SW 1271 (cell line): ENCODE measurements at places on chromosomes 1 and 21.

- no peak for DNase-seq
Observed at GRCh38 chr1:74652711-74653139, 20.9 kb downstream of the ERICH3 start.

DNA sequence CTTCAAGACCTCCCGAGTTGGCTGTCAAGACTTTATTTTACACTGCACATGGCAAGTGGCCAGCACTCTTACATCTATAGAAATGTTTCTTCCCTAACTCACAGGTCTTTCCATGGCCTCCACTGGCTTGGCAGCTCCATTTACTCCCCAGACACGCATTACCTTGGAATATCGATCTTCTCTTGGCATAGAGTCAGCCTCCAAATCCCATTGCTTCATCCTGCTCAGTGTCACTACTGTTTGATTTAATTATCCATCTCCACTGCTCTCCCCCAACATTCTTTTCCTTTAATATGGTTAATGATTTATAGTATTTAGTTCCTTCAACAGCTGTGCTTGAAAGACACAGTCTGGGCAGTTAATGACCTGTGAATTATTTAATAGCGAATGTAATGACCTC lies 241.2 kb upstream of the MAP1LC3C start:
- DNase-seq: no peak

DNA sequence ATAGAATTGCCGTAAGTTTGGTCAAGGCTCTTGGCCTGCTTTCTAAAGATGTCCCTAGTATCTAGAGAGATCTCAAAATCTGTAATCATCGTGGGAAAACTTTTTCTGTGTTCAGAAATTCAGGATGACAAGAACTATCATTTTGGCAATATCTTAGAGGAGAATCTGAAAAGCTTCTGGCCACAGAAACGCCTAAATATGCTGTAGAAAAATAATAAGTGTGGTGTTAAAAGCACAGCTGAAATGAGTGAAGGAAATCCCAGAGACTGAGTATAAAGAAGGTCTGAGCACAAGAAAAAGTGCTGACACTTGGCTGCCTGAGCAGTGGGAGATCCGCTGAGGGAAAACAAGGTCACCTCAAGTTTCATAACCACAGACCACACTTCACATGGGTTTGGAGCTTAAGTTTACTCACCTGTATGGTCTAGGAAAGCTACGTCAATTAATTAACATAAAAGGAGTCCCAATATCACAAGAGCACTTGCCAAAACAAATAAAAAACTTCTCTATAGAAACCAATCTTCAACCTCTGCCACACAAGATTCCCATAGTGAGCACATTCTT lies 235.2 kb upstream of the IRF2BP2 start:
- no peak for DNase-seq

DNA sequence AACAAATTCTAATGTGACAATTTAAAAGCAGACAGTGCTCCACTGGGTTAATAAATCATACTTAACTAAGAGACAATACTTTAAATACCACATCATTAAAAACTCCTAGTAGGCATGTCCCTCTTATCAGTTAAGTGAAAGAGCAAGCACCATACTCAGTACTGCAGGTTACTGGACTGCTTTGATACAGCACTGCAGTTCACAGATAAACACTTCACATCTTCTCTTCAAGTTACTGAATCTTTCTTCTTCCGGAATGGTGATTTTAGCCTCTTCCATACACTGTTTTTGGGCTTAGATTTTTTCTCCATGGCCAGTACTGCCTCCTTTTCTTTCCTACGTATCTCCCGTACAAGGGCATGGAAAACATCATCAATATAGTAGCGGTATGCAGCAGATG lies 11.0 kb downstream of the RIT1 start:
- no peak for DNase-seq

- DNase-seq: no peak
Observed at GRCh38 chr1:163248064-163248463, 45.3 kb upstream of the RGS5 start.

DNA sequence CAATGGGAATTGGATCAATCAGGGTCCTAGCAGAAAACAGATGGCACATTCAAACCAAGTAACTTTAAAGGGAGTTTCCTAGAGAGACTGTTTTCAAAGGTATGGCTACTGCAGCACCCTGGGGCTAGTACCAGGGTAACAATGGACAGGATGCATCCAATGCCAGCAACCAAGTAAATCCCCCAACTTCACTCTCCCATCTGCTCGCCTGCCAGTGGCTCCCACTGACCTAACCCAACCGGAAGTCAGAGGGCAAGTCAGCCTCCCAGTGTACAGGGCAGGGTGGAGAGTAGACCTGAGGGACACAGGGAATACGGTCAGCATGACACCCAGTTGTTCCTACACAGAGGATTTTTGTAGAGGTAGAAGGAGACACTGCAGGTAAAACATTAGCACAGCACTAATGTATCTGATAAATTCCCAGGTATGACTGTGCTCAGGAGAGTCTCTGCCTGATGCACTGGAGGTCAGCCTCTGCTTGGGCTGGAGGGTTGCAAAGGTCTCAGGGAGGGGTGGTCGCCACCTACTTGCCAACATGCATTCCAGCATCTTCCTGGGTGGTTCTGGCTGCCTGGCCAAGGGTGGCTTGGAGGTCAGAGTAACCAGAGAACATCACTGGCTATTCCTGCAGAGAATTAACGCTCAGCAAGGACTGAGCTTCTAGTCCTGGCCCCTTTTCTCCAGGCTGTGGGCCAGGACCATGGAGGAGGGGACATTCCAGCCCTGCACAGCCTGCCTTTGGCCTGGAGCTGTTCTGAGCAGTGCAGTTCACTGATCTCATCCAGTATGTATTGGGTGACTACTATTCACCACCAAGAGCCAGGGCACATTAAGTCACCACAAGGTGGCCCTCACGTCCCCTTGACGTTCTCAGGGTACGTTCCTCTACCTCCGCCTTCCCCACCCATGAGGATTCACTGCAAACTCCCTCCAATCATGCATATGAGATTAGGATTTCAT lies 5.1 kb upstream of the GJA4 start:
- DNase-seq: no peak

- no peak for DNase-seq
Observed at GRCh38 chr1:158119976-158120653, 60.6 kb upstream of the CD1D start.

GRCh38 chr1:39901714-39902459 lies at the start of gene MYCL:
MYCL (minus strand) TSS chr1:39901917; CDS start chr1:39901434, 483 bp downstream.
- DNase-seq: peak; percentile 58

- DNase-seq: no peak
Observed at GRCh38 chr1:115337276-115337632, 795 bp downstream of the NGF start.

GRCh38 chr1:55337801-55338447 lies 122.8 kb upstream of the USP24 start:
- DNase-seq: no peak

- DNase-seq: no peak
Observed at GRCh38 chr1:12180315-12180714, 13.5 kb downstream of the TNFRSF1B start.

- no peak for DNase-seq
Observed at GRCh38 chr1:65222340-65222940, 74.4 kb downstream of the AK4 start.

DNA sequence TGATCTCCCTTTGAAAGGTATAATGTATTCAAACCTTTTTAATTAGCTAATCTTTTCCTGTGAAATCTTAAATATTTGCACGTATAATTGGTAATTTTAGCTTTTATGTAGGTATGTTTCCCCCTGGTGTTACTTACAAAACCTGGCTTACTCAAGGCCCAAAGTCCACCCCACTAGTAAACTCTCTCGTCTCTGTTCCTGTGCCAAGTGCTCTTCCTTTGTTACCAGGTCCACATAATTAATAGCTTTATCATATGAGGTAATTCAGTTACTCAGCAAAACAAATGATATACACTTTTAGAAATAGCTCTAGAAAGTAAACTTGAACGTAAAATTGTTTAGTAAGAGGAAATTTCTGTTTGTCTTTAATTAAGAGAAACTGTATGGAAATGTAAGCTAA lies 36.7 kb downstream of the NFIA start:
- DNase-seq: no peak

GRCh38 chr1:10996100-10996499 lies 16.4 kb upstream of the TARDBP start:
- no peak for DNase-seq

DNA sequence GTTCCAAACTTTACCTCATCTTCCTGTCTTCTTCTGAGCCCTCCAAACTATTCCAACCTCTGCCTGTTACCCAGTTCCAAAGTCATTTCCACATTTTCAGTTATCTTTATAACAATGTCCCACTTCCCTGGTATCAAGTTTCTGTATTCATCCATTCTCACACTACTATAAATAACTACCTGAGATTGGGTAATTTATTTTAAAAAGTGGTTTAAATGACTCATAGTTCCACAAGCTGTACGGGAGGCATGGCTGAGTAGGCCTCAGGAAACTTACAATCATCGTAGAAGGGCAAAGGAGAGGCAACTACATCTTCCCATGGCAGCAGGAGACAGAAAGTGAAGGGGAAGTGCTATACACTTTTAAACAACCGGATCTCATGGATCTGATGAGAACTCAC lies 428.5 kb upstream of the RGS18 start:
- no peak for DNase-seq

GRCh38 chr21:18049461-18049860 lies 195.2 kb upstream of the CHODL start:
- DNase-seq: no peak

DNA sequence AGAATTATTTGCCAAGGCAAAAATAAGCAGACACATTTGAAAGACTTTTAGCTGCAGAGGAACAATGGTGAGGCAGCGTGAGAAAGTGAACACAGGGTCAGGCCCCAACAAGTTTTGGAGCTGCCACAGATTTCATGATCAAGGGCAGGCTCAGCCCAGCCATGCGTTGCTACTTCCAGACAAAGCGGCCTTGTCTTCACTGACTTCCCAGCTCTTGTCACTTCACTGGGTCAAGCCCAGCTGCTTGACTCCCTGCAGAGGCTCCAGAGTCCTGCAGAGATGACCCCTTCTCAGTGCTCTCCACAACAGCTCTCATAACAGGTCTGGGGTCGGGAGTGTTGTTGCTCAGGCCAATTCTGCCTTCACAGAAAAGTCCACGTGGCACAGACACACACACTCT lies 35.8 kb downstream of the HHAT start:
- DNase-seq: no peak

- DNase-seq: no peak
Observed at GRCh38 chr1:24235921-24236788, 49.1 kb upstream of the IFNLR1 start.

DNA sequence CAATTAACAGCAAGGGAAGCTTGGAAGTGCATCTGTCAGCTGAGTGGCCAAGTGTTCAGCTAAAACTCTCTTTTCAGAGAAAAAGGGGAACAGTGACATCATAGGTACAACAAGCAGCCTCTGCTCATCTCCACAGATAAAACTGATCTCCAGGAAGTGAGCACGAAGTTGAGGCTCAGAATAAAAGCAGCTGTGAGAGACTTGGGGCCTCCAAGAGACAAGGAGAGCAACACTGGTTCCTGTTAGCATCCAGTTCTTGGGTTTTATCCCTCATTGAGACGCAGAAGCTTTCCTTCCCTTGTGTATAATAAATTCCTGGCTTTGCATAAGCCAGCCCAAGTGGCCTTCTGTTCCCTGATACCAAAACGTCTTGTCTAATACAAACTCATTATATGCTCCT lies 20.0 kb upstream of the CNN3 start:
- DNase-seq: no peak

GRCh38 chr1:180213401-180214170 lies 16.5 kb upstream of the LHX4 start:
- DNase-seq: no peak

GRCh38 chr1:215198021-215198420 lies 115.5 kb downstream of the KCNK2 start:
- DNase-seq: no peak

- DNase-seq: no peak
Observed at GRCh38 chr1:219621047-219621786, 8.3 kb upstream of the ZC3H11B start.

DNA sequence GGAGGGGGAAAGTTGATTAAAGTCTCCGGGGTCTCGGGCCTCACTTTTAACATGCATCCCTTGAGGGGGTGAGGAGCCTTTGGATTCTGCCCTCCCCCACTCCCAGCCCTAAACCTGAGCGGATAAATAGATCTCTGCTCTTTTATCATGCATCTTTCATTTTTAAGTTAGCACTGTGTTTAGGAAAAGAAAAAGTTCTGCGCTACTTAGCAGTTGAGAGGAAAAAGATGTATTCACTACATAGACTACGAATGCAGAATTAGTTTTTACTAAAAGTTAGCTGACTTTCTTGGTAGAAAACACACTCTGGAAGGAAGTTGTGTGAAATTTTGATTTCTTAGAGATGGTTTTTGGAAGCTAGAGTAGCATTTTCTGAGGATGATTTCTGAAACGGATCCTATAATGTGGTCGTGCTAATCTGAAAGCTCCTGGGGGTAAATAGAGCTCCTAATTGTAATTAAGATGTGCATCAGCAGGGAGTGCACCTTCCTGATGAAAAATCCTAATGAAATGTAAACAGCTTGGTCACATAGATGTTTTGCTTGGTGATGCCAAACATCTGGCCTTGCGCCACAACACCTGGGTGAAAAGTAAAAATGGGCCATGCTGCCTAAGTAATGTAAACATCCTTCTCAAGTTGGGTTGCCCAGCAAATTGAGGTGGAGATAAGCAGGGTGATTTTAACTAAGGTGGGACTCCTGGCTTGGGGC lies 1.8 kb downstream of the ROR1 start:
- no peak for DNase-seq

GRCh38 chr1:235486321-235486720 lies 17.9 kb downstream of the B3GALNT2 start:
- no peak for DNase-seq

GRCh38 chr1:2589431-2590232 lies 3.1 kb downstream of the PRXL2B start:
- no peak for DNase-seq

- no peak for DNase-seq
Observed at GRCh38 chr21:46675595-46676280, 40.3 kb downstream of the PRMT2 start.

DNA sequence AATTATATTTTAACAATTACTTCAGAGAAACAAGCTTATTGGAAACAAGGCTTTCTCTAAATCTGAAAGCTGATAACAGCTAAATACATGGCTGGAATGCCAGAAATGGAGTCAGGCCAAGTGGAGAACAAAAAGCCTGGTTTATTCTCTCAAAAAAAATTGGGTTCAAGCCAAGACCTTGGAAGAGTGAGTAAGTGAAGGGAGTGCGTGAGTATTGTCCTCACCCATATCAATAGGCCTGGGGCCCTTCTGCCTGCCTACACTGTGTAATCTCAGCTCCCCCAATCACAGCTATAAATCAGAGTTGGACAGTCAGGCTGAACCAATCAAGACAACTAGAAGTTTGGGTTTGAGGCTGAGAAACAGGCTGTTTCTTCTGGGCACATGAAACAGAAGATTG lies 7.4 kb downstream of the KYAT3 start:
- DNase-seq: no peak

- DNase-seq: peak; percentile 4
Observed at GRCh38 chr1:156551869-156552268, 20.5 kb downstream of the IQGAP3 start.
